ENCODE measurements at places on chromosomes 6 and 20.

- DNase-seq, result no peak
These were observed 103.7 kb downstream of the PDSS2 start for GRCh38 chr6:107355659-107356058.

DNA sequence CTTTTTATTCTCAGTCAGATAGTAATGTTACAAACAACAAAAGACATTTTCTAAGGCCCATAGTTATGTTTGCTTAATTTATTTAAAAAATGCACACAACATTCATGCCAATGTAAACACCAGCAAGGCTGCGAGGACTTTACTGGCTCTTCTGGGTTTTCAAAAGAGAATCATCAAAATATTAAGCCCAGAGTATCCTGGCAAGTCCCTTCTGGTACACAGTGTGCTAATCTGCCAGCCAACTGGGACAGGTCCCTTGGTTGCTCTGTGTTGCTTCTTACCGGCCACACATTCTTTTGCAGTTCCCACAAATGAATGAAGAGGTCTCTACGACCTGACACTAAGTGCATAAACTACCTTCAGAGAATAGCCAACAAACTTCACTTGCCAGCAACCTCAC, 42.6 kb upstream of the SPDEF start:
- no peak for DNase-seq

GRCh38 chr6:20314866-20315845, 86.5 kb upstream of the E2F3 start:
- no peak for DNase-seq

- DNase-seq, result no peak
These were observed 203.8 kb downstream of the ARID1B start for GRCh38 chr6:156980948-156981347.

- no peak for DNase-seq
These were observed 46.4 kb downstream of the FOXF2 start for GRCh38 chr6:1435806-1436205.

- no peak for DNase-seq
These were observed 8.1 kb downstream of the FYN start for GRCh38 chr6:111865049-111865585.

DNA sequence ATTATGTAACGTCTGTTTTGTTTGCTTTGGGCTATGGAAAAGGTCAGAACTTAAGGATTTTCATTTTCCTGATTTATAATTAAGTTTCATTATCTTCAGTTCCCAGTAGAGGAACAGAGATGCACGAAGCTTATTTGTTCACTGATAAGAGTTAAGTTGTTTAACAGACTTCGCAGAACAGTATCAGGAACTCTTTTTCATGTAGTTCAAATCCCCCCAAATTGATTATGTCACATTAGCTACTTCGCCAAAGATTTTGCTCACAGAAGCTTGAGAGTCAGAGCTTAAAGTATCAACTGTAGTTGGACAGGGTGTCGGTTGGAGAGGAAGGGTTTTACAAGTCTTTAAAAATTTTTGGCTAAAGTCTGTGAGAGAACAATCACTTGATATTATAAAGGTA, 43.4 kb downstream of the ZHX3 start:
- no peak for DNase-seq

- no peak for DNase-seq
These were observed 88.4 kb upstream of the BMP2 start for GRCh38 chr20:6679086-6679485.

- no peak for DNase-seq
These were observed 335.1 kb downstream of the HDGFL1 start for GRCh38 chr6:22904431-22904830.

DNA sequence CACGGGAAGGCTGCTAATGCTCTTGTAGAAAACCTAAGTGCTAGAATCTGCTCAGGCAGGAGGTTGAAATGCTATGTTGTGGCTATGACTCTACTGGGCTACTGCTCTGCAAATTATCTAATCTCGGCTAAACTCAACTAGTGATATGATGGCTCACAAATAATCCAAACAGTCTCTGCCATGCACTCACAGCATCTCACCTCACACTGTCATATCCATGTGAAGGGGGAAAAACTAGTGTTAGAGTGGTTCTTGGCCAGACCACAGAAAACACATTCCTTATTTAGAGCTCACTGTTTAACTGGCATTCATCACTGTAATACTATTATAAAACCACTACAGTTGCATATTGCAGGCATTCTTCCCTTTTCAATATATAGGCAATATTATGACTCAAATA, 81.8 kb upstream of the DST start:
- DNase-seq, result no peak

DNA sequence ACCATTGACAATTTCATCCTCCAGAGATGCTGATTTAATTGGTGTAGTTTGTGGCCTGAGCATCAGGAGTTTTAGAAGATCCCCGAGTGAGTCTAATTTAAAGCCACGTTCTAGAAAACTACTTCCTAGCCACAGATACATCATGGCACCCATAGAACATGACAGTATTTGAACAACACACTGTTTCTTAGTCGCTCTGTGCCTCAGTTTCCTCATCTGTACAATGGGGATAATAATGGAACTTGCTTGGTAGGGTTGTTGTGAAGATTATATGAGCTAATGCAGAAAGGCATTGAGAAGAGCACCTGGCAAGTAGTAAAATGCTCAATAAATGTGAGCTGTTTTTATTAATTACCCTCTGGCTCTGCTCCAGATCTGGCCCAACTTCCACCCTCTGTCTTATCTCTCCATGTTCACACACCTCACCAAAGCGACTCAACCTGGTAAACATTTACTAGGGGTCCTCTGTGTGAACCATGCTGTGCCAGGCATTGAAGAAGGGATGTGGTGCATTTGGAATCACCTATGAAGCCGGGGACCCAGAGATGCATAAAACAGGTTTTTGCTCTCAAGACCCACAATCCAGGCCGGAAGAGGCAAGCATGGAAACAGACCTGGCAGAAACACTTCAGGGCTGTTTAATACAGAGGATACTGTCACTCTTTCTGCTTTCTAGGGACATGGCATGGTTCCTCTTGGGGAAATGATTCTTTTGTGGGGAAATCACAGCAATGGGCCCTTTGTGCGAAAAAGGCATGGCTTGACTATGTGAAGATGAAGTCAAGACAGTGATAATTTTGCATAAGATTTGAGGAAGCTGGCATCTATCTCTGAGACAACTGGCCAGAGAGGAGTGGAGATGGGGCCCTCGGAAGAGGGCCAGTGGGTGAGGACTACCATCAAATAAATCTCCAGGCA, 16.2 kb upstream of the MRPS18A start:
- no peak for DNase-seq

- DNase-seq, result no peak
These were observed 10.2 kb downstream of the DNPH1 start for GRCh38 chr6:43219119-43219518.

DNA sequence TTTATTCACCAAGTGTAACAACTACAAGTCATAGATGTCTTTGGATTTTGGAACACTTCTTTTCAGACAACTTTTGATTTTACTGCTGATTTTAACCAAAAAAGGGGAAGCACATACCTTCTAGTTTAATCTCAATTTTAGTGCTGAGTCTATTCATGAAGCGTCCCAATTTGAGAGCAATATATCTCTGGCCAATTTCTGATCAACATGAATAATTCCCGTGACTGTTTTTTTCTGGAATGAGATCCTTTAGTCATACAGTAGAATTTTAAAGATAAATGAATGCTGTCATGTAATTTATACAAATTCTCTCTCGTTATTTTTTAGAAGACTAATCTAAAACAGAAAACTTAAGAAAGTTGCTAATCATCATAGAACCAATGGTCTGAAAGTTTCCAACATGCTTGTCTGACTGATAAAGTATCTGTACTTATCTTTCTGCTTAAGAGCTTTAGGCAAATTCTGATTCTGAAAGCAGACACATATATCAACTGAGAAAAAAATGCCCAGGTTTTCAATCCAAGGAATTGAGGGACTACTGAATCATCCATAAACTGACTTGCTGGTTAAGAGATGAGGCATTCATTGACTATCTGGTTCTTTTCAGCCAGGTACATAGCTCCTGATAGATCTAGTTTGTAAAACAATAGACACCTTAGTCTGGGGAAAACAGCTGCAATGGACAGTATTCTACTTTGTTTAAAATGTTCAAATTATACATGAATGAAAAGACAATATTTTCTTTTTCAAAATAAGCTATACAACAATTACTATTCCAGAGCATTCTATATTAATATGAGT, 657.5 kb downstream of the RFPL4B start:
- DNase-seq, result no peak

- no peak for DNase-seq
These were observed 44.8 kb upstream of the SAMD5 start for GRCh38 chr6:147463651-147464050.

- DNase-seq, result peak; percentile 96
These were observed 92.6 kb upstream of the CLDN20 start for GRCh38 chr6:155171109-155171746.

- DNase-seq, result no peak
These were observed 370.9 kb upstream of the HS3ST5 start for GRCh38 chr6:114713690-114714089.

- DNase-seq, result no peak
These were observed 30.9 kb downstream of the SLC2A12 start for GRCh38 chr6:134021396-134022122.

DNA sequence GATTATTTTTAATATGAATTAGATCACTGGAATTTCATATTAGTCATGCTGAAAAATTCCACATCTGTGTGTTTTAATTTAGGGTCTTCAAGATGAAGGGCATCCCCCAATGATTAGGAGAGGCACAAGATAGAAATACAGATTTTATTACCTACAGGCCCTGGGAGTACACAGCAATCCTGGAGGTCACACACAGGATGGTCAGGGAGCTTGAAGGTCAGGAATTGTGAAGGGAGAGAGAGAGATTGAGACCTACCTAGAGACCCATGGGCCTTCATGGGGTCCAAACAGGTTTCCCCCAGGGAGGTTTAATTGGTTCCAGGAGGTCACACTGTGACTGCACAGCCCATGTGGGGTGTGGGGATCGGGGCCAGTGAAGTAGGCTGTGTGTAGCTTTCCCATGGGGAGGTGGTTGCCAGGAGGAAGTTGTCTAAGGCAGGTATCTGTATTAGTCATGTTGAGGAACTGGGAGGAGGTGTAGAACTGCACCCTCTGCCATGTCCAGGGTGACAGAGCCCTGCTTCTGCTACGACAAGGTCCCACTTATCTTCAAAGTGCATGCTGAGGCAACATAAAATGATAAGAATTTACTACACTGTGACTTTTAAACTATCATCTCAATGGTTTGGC, 18.3 kb downstream of the SNX9 start:
- DNase-seq, result no peak

GRCh38 chr6:139549561-139550070, 175.2 kb upstream of the CITED2 start:
- no peak for DNase-seq

- DNase-seq, result no peak
These were observed 5.9 kb downstream of the TFAP2B start for GRCh38 chr6:50824552-50824951.

- no peak for DNase-seq
These were observed 18.9 kb downstream of the AHI1 start for GRCh38 chr6:135478626-135479025.

GRCh38 chr6:107045826-107046675, 18.1 kb downstream of the MTRES1 start:
- no peak for DNase-seq

GRCh38 chr6:168525926-168526630, 85.1 kb downstream of the SMOC2 start:
- no peak for DNase-seq

- no peak for DNase-seq
These were observed 9.5 kb upstream of the SFT2D1 start for GRCh38 chr6:166351715-166352285.

GRCh38 chr20:43379239-43379917, 78.3 kb upstream of the SRSF6 start:
- no peak for DNase-seq

GRCh38 chr6:142716097-142716496, 228.9 kb downstream of the HIVEP2 start:
- DNase-seq, result no peak

DNA sequence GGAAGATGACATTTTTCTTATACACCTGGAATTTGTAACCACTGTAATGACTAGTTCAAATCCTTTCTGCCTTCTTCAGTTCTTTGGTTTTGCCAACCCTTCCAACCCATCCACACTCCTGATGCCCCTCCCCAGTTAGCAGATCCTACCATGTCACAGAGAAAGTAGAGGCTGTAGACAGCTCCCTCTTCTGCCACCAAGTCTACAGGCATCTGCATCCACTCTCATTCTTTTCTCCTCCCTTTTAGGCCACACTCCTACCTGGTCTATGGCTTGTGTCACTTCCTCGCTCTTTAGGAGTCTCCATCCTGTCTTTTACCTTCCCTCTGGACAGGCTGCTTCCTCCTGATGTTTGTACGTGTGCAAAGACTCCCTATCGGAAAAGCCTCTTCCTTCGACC, 13.5 kb upstream of the STK38 start:
- DNase-seq, result no peak

DNA sequence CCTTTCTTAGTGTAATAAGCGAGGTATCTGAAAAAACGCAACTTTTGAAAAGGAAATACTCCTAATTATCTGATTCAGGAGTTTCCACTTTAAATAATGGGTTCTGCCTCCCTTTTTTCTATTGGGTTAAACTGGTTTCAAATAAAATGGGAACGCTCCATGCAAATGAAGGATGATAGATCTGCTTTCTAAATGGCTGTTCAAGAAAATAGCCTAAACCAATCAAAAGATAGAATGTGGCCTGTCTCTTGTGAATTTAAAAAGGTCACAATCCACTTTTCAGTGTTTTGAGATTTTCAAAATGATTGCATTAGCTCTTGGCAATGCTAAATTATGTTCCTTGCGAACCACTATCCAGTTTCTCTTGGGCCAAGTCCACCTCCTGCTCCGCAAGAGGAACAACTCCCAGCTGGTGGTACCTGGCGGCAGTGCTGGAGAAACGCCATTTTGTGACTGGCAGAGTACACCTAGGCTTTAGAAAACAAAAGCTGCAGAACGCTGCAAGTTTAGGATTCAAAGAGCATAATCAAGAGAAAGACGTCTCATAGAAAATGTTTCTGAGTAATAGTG, 56.7 kb downstream of the TRIM38 start:
- DNase-seq, result no peak

GRCh38 chr6:41049521-41049920, 3.5 kb upstream of the APOBEC2 start:
- no peak for DNase-seq

DNA sequence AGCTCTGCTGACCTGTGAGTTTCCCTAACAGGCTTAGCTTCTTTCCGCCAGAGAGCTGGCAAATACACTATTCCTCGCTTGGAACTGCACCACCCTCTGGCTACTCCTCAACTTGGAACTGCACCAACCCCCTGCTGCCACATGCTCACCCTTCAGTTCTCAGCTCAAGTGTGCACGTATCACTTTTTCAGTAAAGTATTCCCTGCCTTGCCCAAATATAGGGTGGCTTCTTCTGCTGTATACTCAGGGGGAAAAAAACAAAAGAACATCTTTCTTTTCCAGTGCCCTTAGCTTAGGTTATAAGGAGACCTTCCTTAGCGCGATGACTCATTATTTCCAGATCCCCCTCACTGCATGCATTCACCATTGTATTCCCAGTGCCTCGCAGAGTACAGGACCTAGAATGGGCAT, 21.2 kb downstream of the GNAS-AS1 start:
- no peak for DNase-seq

Data from CD4-positive, alpha-beta memory T cell (primary cell).